ENCODE measurements at places on chromosomes 16 and 17.
A peak's percentile ranks its signal among the peaks of the same experiment; 100 is the strongest.

DNA sequence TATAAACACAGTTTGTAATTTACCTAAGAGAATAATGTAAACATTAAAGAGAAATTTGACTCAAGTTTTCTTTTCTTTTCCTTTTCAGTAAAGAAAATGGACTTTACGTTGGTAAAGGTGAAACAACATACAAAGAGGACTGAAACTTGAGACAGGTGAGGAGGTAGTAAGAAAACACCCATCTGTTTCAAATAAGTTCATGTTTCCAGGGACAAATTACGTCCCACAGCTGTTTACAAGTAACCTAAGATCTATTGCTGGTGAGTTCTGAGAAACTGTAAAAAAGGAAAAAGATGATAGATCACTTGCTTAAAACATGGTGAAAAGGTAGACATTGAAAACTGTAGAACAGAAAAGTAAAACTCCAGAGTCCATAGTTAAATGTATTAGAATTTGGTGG is 4.8 kb upstream of the ABCA5 start:
- no peak for DNase-seq

DNA sequence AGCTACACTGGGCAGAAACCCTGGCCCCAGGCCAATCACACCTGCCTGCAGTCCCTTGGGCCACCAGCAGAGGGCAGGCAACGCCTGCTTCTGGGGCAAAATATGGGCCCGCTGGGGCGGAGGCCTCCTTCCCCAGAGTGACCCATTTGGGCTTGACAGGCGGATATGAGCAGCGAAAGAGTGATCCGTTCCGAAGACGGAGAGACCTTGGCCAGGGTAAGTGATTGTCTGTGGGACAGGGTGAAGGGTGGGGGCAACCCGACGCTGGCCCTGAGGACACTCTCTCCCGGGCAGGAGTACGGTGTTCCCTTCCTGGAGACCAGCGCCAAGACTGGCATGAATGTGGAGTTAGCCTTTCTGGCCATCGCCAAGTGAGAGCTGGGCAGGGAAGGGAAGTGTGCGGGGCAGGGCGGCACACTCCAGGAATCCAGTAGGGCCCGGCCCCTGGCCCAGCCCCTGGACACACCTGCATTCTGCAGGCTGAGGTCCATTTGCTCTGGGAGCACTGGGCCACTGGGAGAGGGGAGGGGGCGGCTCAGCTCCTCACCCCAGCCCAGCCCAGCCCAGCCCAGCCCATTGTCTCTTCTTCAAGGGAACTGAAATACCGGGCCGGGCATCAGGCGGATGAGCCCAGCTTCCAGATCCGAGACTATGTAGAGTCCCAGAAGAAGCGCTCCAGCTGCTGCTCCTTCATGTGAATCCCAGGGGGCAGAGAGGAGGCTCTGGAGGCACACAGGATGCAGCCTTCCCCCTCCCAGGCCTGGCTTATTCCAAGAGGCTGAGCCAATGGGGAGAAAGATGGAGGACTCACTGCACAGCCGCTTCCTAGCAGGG is 3.5 kb upstream of the NHERF1 start:
- peak; percentile 80 for DNase-seq

DNA sequence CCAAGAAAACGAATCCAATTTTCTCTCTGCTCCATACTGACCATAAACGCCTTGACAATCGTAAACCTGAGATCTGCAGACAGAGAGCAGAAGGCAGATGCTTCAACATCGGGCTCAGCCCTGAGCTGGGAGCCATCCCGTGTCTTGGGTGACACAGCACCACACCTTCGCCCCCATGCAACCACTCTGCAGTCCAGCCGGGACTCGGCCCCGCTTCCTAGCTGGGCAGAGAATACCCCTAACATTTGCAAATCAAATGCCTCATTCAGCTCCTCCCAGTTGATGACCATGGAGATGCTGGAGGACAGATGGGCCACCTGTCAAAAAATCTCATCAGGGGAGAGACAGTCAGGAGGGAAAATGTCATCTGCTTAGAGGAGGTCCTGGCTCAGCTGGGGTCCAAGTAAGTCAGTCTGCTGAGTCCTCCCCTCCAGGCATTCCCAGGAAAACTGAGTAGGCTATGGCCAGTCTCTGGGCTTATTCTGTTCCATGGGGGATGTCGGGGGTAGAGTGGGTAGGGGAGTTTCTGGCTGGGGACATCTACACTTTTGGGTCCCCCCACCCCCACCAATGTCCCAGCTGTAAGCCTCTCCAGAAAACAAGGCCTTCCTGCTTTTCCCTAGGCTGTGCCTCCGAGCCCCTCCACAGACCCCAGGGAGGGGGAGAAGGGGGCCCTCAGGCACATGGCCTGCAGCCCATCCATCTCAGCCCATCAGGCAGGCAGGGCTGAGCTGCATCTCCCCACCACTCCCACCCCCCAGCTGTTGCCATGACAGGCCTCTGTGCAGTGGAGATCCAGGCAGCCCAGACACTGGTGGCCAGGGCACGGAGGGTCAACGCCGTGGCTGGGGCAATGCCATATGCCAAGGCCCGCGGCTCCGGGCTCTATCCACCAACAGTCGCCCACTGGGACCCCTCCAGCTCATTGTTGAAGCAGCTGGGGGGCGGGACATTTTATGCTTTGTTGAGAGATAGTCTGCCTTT is 158.6 kb downstream of the AXIN2 start:
- DNase-seq: no peak

DNA sequence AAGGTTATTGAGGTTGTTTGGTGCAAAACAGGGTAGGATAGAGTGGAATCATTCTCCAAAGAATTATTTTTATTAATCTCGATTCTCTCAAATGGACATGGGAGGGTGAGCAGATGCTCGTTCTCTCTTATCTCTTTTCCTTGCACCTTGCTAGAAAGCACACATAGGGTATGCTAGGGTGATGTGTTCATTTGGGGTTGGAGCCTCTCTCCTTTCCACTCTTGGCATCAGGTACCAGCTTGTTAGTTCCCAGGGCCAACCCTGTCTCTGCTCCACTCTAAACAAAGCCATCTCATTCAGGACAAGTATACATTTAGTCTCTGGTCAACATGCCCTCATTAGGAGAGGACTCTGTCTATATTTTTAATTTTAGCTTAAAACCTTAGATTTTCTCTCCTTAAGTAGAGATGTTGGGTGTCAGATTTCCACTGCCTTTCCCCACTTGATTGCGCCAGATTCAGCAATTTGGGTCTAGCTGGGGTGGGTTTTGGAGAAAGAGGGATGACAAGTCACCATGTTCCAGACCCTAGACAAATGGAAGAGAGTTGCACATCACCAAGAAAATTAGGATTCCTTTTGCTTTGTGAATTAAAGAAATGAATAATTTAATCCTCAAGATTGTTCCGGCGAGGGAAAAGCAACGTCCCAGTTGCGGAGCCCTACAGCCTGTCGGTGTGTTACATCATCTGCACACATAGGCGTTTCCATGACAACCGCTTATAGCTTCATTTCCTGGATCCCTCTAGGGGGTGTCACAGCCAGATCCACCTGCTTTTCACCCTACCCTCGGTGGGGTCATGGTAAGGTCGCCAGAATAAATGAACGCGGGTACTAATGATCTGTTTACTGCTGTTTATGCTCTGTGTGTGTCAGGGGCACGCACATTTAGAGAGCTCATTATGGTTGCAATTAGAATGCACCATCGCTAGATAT is 41.6 kb downstream of the SNX11 start:
- no peak for DNase-seq
